ENCODE measurements at places on chromosomes 3 and 15. TPM values are rescaled to one million over a fixed set of nuclear protein-coding genes. Genes with fewer than 3 reads are reported as not detected.

- H3K27ac ChIP-seq, result no peak overlapping the region
- no peaks in the 10 kb centered on the region for H3K27me3 ChIP-seq
- H3K4me3 ChIP-seq, result no peak overlapping the region
- no peaks in the 10 kb centered on the region for H3K36me3 ChIP-seq
- no peak for DNase-seq
Observed at GRCh38 chr3:187708696-187709095, 6.3 kb upstream of the RTP2 start.

GRCh38 chr3:138136201-138136600, 4.0 kb upstream of the A4GNT start:
- no peak overlapping the region for H3K27ac ChIP-seq
- H3K27me3 ChIP-seq, result no peaks in the 10 kb centered on the region
- DNase-seq, result no peak
- H3K36me3 ChIP-seq, result no peaks in the 10 kb centered on the region

GOLGA8T gene
- total RNA-seq, result 0.32 TPM

- no peaks in the 10 kb centered on the region for H3K36me3 ChIP-seq
- peak overlapping the region; percentile 42 for H3K27ac ChIP-seq
- peak; percentile 83 for DNase-seq
- H3K4me1 ChIP-seq, result peaks cover 34% of the 10 kb centered on the region
- H3K27me3 ChIP-seq, result no peaks in the 10 kb centered on the region
Observed at GRCh38 chr3:12180218-12180617, 21.5 kb upstream of the TIMP4 start.

- no peaks in the 10 kb centered on the region for H3K36me3 ChIP-seq
- H3K4me3 ChIP-seq, result no peak overlapping the region
- peak; percentile 86 for DNase-seq
- peak overlapping the region; percentile 63 for H3K27ac ChIP-seq
Observed at GRCh38 chr15:100704281-100705055, 102.1 kb downstream of the ASB7 start.

CFAP20DC gene
- total RNA-seq, result 0.57 TPM

- no peaks in the 10 kb centered on the region for H3K4me1 ChIP-seq
- no peaks in the 10 kb centered on the region for H3K27me3 ChIP-seq
- peak; percentile 26 for DNase-seq
Observed at GRCh38 chr3:101816215-101817149, 32.8 kb upstream of the NFKBIZ start.

DNA sequence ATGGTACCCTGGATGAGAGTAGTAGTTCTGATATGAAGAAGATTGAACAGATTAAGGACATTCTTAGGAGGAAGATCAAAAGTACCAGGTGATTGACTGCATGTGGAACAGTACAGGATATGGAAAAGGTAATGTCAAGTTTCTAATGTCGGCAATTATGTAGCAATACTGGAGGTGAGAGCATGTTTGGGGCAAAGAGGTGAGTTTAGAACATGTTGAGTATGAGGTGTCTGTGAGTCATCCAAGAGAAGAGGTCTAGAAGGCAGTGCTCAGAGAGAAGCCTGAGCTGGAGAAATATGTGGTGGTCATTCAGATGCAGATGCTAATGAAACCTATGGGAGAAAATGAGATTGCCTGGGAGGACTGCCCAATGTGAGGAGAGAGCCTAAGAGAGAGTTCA, 305.6 kb downstream of the ZBTB20 start:
- no peaks in the 10 kb centered on the region for H3K27me3 ChIP-seq
- DNase-seq, result peak; percentile 6
- no peaks in the 10 kb centered on the region for H3K36me3 ChIP-seq
- no peak overlapping the region for H3K4me3 ChIP-seq
- no peaks in the 10 kb centered on the region for H3K4me1 ChIP-seq
- no peak overlapping the region for H3K27ac ChIP-seq

GOLGA8Q gene
- total RNA-seq, result 0.84 TPM

SOX14 gene
- total RNA-seq, result not detected

DNA sequence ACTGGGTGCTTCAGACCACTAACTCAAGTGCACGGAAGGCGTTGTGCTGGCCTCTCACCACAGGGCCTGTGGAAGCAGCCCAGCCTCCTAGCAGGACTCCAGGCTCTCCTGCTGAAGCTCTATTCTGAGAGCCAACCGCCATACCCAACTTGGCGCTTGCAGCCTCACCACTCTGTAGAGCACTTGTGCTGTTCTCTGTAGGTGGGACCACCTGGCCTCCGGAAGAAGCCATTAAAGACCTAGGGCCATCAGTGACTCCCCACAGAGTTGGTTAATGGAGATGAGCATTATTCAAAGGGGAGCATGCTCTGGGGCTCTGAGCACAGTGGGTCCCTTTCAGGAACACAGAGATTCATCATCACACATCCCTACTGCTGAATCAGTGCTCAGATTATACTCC, 50.9 kb downstream of the C3orf85 start:
- H3K27me3 ChIP-seq, result no peaks in the 10 kb centered on the region
- no peaks in the 10 kb centered on the region for H3K4me1 ChIP-seq
- H3K4me3 ChIP-seq, result no peak overlapping the region
- no peak overlapping the region for H3K27ac ChIP-seq
- H3K36me3 ChIP-seq, result no peaks in the 10 kb centered on the region

- DNase-seq, result no peak
- no peaks in the 10 kb centered on the region for H3K36me3 ChIP-seq
- no peaks in the 10 kb centered on the region for H3K27me3 ChIP-seq
Observed at GRCh38 chr3:197522881-197523441, 32.8 kb downstream of the BDH1 start.

DNA sequence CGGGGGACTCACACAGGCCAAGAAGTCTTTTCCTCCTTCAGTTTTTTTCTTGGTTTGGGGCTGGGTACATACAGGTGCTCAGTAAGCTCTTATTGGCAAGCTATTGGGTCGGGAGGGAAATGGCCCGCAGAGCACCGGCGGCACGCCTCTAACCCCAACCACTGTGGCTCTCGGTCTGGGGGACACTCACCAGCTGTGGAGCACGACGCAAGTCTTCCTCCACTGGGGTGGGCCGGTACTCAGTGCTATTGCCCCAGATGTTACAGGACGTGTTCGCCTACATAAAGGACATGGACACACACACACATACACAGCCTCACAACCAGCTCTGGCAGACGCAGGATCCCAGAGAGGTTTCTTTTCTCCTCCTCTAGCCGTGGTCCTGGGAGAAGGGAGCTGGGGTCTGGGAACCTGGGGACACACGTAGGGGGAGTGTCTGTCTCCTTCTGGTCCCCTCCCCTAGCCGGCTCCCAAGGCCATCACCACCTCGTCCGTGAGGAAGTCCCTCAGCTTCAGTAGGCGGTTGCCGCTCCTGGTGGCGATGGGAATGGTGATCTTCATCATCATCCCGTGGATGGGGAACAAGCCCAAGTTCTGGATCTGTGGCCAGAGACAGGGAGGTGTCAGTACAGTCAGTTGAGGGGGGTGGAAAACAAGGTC, 33.4 kb downstream of the FEM1B start:
- H3K27me3 ChIP-seq, result no peaks in the 10 kb centered on the region
- no peak overlapping the region for H3K27ac ChIP-seq
- H3K4me1 ChIP-seq, result peaks cover 29% of the 10 kb centered on the region
- H3K36me3 ChIP-seq, result peaks cover 26% of the 10 kb centered on the region
- no peak overlapping the region for H3K4me3 ChIP-seq
- no peak for DNase-seq

ZKSCAN7 gene
- total RNA-seq, result 5.7 TPM

GRCh38 chr15:61750271-61751084, 309.8 kb downstream of the VPS13C start:
- no peak overlapping the region for H3K27ac ChIP-seq
- no peaks in the 10 kb centered on the region for H3K4me1 ChIP-seq
- H3K36me3 ChIP-seq, result no peaks in the 10 kb centered on the region
- no peak for DNase-seq
- H3K4me3 ChIP-seq, result no peak overlapping the region
- H3K27me3 ChIP-seq, result peaks cover 2% of the 10 kb centered on the region

SLC2A2 gene
- total RNA-seq, result not detected

GRCh38 chr3:24303057-24303754, 191.4 kb downstream of the THRB start:
- H3K36me3 ChIP-seq, result no peaks in the 10 kb centered on the region
- peaks cover 13% of the 10 kb centered on the region for H3K4me1 ChIP-seq
- DNase-seq, result no peak
- H3K27me3 ChIP-seq, result no peaks in the 10 kb centered on the region

GRCh38 chr3:171712171-171712938, 97.9 kb downstream of the PLD1 start:
- no peaks in the 10 kb centered on the region for H3K36me3 ChIP-seq
- no peaks in the 10 kb centered on the region for H3K27me3 ChIP-seq
- no peak overlapping the region for H3K4me3 ChIP-seq
- peaks cover 12% of the 10 kb centered on the region for H3K4me1 ChIP-seq
- peak overlapping the region; percentile 40 for H3K27ac ChIP-seq

INAFM2 gene
- total RNA-seq, result 41.2 TPM

- H3K27me3 ChIP-seq, result no peaks in the 10 kb centered on the region
- no peak for DNase-seq
- no peak overlapping the region for H3K27ac ChIP-seq
- H3K36me3 ChIP-seq, result no peaks in the 10 kb centered on the region
- H3K4me3 ChIP-seq, result no peak overlapping the region
Observed at GRCh38 chr15:88490036-88490435, 22.5 kb downstream of the MRPS11 start.

All from astrocyte (in vitro differentiated cells and primary cell).